ENCODE measurements at places on chromosomes 1 and 21.

DNA sequence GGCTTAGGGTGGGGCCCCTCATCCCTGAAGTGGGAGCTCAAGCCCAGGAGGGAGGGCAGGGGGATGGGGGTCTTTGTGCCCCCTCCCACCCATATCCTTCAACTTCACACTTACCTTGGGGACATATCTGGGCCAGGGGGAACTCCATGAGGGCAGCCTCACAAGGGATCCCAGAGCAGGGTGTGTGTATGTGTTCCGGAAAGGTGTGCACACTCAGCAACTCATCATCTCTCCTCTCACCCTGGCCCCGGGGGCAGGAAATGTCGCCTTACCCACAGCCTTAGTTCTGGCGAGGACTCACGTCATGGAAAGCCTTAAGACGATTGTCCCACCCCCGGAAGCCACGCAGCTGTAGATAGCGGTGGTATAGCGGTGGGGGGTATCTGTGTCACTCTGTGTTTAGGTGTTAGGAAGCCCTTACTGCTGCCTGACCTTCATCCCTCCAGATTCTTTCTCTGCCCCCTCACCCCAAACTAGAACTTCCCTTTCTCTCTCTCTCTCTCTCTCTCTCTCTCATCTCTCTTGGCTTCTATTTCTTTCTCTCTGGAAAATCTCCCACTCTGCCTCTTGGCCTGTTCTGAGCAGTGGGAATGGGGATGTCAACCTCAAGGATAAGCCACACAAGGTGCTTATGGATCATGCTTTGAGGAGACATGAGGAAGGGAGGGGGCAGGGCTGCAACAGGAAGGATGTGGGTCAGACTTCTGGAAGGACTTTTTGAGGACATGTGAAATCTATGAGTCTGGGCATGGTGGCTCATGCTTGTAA lies at the start of gene SH2D2A:
TSS of gene SH2D2A (minus strand) at position 288 of the 768 bp plus-strand sequence. CDS start at position 148, 140 bp downstream.
- peak; percentile 74 for DNase-seq

DNA sequence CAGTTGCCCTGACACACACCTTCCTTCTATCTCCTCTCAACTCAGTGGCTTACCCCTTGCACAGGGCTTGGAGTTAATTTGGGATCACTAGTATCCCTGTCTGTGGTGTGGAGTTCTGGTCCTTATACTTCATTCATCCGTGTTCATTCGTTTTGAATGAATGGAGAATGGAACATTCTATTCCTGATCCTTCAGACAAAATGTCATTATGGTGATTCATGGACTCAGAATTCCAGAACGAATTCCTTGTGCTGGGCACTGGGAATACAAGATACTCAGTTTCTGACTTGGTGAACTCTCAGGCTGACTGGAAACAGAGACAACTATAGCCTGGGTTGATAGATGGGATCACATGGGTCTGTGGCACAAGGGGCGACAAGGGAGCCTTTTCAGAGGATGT lies 49.9 kb upstream of the TRABD2B start:
- no peak for DNase-seq

DNA sequence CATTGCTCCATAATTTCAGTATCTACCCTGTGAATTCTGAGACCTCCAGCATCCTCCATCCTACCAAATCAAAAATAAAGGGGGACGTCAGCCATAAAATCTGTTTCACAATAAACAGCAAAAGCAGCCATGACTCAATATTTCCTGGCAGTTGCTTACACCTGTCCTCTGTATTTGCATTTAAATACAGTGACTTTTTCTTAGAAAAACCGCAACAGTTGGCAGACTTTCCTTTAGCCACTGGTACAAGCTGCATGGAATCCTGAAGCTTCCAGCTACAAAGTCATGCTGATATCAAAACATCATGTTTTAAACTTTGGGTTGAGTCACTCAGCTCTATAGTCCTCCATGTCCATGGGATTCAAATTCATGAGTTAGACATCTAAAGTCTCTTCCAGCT lies 278.0 kb upstream of the KAZN start:
- no peak for DNase-seq

- no peak for DNase-seq
Measured at GRCh38 chr1:200207711-200208126, 180.2 kb downstream of the NR5A2 start.

DNA sequence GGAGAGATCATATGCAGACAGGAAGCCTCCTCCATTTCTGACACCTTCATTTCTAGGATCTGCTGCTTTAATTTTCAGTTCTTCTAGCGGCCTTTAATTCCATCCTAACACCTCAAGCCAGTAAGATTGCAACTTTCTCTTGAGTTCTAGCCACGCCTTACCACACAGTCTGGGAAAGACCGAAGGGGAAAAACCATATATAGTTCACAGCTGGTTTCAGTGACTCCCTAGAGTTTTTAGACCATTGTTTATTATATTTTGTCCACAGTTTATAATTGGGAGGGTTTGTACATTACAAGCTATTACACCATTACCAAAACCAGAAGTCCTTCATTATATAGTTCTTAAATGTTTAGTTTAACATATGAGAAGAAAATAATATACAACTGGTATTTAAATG lies 37.5 kb downstream of the DPH5 start:
- no peak for DNase-seq
